DMS 273 treated with DMSO at 0.1 percent for 48 hours (cell line): ENCODE measurements at places on chromosomes 3 and 15.
A peak's percentile ranks its signal among the peaks of the same experiment; 100 is the strongest.

DNA sequence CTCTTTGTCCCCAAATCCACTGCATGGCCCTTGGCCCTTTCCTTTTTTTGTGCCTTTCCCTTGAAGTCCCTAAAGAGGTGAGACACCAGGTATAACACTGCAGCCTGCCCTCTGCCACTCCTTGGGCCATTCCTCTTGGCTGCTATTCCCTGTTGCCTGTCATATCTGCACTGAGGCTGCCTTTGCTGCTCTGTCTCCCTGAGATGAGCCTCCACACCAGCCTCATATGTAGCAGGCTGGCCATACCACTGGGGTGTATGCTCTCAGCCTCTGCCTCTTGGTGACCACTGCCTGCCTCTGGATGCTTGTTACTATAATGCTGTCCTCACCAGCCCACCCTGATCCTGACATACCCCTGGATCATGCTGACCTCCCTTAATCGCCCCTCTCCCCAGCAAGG is 252.0 kb downstream of the CLSTN2 start:
- DNase-seq = no peak

DNA sequence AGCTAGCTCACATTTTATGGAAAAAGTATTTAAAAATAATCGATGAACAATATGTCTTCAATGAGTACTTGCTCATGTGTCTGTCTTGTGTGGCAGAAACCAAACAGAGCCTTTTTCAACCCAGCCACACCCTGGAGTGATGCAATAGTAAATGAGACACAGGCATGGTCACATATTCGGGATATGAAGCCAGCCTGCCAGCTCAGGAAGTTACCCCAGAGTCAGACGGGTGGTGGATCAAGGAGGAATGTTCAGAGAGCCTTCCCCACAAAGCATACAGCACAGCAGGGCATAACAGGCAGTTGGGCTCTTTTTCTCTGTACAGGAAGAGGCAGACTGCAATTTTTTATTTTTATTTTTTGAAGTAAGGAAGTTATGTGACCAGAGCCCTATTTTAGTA is 27.3 kb downstream of the LARP6 start:
- DNase-seq = no peak

DNA sequence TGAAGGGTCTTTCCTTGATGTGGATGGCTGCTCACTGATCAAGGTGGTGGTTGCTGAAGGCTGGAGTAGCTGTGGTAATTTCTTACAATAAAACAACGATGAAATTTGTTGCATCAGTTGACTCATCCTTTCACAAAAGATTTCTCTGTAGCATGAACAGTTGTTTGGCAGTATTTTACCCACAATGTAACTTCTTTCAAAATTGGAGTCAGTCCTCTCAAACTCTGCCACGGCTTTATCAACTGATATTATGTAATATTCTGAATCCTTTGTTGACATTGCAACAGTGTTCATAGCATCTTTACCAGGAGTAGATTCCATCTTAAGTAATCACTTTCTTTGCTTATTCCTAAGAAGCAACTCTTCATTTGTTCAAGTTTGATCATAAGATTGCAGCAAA is 252.6 kb downstream of the UBE2E2 start:
- no peak for DNase-seq

DNA sequence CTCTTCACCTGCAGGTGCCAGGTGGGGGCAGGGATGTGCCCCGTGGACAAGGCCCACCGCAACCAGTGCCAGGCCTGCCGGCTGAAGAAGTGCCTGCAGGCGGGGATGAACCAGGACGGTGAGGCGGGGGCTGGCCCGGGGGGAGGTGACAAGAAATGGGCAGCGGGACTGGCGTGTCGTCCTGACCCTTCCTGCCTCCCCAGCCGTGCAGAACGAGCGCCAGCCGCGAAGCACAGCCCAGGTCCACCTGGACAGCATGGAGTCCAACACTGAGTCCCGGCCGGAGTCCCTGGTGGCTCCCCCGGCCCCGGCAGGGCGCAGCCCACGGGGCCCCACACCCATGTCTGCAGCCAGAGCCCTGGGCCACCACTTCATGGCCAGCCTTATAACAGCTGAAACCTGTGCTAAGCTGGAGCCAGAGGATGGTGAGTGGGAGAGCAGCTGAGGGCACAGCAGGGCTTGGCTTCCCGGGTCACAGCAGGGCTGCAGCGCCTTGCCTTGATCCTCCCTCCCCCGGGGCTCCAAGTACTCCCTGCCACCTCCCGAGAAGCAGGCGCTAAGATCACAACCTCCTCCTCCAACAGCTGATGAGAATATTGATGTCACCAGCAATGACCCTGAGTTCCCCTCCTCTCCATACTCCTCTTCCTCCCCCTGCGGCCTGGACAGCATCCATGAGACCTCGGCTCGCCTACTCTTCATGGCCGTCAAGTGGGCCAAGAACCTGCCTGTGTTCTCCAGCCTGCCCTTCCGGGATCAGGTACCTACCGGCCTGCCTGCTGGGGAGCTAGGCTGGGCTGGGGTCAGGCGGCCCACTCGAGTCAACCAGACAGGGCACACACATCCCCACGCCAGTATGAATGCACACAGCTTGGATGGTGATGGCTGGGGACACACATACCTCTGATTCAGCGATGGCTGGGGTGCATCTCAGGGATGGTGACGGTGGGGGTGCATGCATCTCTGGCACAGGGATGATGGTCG is 1.7 kb downstream of the NR2E3 start:
- DNase-seq = no peak

GRCh38 chr15:88166082-88166993 is 90.2 kb downstream of the NTRK3 start:
- no peak for DNase-seq

GRCh38 chr15:79197285-79197684 is 85.2 kb upstream of the ANKRD34C start:
- DNase-seq = no peak

GRCh38 chr3:166420071-166420470 is 582.8 kb upstream of the BCHE start:
- no peak for DNase-seq

GRCh38 chr15:57045741-57046382 is 127.4 kb downstream of the TCF12 start:
- DNase-seq = no peak

- peak; percentile 93 for DNase-seq
Measured at GRCh38 chr3:65497846-65498245, 540.9 kb downstream of the MAGI1 start.

DNA sequence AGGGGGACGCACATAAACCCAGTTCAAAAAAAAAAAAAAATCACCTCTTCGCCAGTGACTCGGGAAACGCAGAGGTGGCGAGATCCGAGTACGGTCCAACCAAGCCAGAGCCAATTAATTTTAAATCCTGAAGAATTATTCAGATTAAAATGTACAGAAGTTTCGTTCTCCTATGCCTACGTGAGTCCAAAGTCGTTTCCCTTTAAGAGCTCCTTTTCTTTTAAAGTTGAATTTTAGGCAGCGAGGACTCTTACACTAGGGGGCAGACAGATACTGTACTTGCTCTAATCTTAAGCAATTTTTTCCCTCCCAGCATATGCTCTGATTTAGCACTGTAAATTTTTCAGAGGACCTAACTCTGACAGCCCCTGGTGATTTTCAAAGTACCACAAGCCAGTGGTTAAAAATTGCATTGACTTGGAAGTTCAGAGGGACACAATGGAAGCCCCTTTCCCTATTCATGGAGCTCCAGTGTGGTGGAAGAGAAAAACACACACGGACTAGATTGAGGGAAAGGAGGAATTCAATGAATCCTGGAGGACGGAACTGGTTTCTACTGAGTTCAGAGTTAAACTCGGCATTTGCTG is 3.3 kb upstream of the NR2F2 start:
- DNase-seq = peak; percentile 24
